H1 (cell line): ENCODE measurements at places on chromosomes 5 and 9.

GRCh38 chr5:89064736-89065135, 181.8 kb upstream of the MEF2C start:
- DNase-seq, result no peak

- no peak for DNase-seq
Observed at GRCh38 chr5:157484768-157485167, 24.8 kb downstream of the NIPAL4 start.

- no peak for DNase-seq
Observed at GRCh38 chr5:6788439-6788838, 75.2 kb downstream of the TENT4A start.

- no peak for DNase-seq
Observed at GRCh38 chr5:134110382-134110781, 4.1 kb upstream of the TCF7 start.

- no peak for DNase-seq
Observed at GRCh38 chr9:138063785-138064184, 186.2 kb downstream of the CACNA1B start.

GRCh38 chr5:1207555-1207954, 6.2 kb downstream of the SLC6A19 start:
- DNase-seq, result no peak

DNA sequence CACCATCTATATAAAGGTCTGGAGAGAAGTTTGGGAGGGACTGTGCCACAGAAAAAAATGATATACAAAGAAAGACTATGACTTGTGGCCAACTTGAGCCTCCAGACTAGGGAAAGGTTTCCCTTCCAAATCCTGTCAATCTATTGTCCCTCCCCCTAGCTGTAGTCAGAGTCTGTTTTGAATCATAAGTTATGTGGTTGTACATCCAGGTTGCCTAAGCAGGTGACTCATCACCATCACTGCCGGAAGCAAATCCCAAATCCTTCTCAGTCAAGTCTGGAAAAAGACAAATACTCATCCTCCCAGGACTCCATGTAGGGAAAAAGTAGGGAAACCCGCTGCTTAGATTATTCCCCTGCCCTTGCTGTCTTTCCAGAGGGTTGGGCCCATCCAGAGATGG, 235.7 kb downstream of the CDK5RAP2 start:
- DNase-seq, result no peak

DNA sequence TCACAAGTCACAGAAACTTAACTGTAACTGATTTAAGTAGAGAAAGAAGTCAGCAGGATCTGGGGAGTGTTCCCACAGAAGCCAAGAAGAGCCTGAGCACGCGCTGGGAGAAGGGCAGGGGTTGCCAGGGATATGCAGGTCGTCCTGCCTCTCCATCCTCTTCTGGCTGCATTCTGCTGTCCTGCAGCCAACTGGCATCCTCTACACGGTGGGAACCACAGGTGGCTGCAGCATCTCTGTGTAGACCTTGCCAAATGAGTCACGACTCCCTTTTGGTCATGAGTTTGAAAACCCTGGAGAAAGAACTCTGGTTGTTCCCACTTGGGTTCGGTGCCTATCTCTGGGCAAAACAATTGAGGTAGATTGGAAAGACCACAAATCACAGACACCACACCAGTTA, 38.4 kb upstream of the PCA3 start:
- DNase-seq, result no peak

DNA sequence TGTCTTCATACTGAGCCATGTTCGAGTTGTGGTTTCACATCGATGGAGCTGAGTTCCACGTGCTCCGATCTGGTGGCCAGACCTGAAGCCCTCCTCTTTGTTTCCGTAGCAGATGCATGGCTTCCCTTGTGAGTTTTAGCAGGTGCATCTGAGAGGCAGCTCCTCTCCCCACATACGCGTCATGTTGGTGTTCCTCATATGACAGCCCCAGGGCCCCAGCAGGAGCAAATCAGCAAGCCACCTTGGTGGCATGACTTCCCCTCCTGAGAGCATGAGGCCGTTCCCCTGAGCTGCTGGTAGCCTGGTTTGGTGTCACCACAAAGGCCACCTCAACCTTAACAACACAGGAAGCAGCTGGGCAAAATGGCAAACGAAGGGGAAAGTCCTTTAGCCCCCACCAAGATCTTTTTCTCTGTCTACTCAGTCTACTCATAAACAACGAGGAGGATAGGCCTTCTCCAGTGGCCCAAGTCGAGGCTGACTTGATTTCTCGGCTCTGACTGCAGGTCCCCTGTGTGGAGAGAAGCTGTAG, 5.9 kb downstream of the CYFIP2 start:
- no peak for DNase-seq

GRCh38 chr9:29212397-29213387, 1639.4 kb upstream of the C9orf72 start:
- peak; percentile 79 for DNase-seq

GRCh38 chr5:170112876-170113521, 7.3 kb downstream of the FOXI1 start:
- no peak for DNase-seq

- no peak for DNase-seq
Observed at GRCh38 chr9:134626069-134626423, 15.6 kb upstream of the COL5A1 start.

GRCh38 chr5:113047733-113048652, 71.4 kb downstream of the DCP2 start:
- no peak for DNase-seq

DNA sequence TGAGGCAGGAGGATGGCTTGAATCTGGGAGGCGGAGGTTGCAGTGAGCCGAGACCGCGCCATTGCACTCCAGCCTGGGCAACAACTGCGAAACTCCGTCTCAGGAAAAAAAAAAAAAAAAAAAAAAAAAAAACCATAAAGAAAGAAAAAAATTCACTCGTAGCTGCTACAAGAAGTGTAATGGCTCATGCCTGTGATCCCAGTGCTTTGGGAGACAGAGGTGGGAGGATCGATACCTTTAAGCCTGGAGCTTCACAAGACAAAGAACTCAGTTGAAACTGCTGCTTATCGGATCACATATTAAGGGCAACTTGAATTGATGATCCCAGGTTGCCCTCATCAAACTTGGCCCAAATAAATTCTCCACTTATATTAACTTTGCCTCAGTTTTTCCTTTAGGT, 1.0 kb upstream of the ZCCHC7 start:
- DNase-seq, result no peak

GRCh38 chr9:105320568-105320967, 76.1 kb downstream of the SLC44A1 start:
- no peak for DNase-seq

DNA sequence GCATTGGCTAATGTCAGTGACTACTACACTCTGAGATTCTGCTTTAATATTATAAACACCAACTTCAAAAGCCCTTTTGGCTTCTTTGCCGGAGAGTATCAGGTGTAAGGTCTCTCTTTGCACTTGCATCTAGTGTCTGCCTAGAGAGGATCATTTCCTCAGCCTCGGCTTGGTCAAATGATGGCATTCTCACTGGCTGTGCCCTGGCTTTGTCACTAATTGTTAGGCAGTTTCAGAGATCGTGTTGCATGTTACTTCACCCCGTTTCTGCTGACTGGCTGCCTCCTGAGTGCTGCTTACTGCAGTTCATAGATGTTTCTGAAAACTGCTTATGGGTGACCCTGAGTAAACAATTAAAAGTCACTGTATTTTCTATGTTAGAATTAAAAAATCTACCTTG, 48.8 kb downstream of the SLC1A3 start:
- no peak for DNase-seq

DNA sequence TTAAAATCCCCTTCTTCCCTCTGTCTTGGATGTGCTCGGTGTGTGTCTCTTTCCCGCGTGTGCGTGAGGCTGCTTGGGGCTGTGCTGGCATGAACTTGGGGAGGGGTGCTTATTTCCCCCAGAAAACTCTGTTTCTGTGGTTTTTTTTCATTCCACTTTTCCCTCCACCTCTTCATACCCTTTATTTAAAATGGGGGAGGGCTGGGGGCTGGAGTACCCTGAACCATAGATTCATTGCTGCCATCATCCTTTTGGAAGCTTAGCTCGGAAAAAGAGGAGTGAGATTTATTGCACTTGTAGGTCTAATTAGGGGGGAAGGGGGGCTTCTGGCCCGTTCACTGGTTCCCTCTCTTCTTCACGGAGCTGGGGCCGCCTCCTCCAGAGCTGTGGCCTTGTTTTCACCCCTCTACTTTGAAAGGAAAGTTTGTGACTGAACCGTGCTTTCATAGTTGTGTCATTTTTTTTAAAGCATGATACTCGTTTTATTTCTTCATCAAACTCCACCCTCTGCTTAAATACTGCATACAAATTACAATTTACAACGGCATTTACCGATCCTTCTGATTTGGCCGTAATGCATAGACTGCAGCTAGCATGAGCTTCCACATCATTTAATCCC, 2.9 kb downstream of the NR2F1 start:
- DNase-seq, result no peak

DNA sequence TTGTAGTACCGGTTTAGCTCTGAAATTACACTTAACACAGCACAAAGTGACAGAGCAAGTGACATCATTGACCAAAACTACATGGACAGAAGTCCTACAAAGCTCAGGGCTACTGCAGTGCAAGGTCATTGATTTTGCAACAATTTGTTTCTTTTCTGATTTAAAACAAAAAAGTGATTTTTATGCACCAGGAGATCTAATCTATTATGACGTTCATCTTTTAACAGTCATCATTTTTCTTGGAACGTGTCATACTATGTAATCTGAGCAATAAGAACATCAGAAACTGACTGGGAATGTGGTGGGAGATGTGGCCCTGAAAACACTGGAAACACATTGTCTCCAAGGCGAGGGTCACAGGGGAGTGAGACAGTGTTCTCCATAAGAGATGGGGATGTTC, 17.4 kb upstream of the ZFAND5 start:
- DNase-seq, result no peak

- DNase-seq, result no peak
Observed at GRCh38 chr5:68347536-68347935, 132.0 kb downstream of the PIK3R1 start.

- no peak for DNase-seq
Observed at GRCh38 chr5:79973511-79973910, 17.6 kb downstream of the MTX3 start.

DNA sequence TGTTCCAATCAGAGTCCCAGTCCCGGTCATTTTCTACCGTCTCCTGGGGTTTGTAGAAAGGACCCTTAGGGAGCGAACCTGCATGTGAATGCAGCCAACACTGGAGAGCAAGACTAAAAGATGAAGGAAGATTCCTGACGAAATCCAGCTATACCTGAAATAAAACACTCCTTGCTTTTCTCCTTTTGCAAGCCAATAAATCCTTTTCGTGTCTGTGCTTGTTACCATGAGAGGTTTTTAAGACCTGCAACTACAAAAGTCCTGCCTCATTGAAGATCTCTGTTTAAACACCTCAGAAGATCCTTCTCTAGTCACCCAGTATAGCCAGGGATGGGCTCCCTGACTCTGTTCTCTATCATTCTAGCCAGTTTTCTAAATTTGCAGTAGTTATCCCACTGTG, 10.0 kb upstream of the SLC34A1 start:
- DNase-seq, result no peak

DNA sequence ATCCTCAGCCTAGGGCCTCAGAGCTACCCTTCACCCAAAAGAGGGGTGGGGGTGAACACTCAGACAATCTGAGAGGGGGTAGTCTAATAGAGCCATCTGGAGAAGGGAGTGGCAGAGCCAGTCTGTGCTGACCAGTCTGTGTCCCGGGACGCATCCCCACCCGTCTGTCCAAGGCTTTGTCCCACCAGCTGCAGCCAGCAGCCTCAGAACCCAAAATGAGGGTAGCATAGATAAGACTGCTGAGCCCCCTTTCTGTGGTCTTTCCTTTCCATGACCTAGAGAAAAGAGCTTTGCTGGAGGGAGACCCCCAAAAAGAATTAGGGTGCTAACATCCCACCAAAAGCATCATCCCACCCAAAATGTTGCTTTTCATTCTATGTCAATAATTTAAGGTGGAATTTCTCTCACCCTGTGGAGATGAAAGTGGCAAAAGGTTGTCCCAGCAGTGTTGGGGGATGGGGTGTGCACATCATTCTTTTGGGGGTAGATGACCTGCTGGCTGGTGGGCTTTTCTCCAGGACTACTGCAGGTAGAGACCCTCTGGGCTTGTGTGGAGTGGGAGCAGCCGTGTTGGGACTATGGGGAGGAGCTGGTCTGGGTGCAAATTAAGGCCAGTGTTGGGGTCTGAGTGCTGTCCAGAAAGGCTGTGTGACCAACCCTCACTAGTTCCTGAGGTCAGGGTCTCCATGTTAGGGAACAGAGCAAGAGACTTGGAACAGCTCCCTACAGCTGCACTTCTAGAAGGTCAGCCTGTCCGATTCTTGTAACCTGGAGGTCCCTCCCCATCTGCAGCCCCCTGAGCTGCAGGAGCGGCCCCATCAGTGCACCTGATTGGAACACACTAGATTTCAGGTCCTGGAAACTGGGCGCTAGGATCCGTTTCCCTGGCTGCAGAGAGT, 19.9 kb downstream of the URM1 start:
- DNase-seq, result no peak

DNA sequence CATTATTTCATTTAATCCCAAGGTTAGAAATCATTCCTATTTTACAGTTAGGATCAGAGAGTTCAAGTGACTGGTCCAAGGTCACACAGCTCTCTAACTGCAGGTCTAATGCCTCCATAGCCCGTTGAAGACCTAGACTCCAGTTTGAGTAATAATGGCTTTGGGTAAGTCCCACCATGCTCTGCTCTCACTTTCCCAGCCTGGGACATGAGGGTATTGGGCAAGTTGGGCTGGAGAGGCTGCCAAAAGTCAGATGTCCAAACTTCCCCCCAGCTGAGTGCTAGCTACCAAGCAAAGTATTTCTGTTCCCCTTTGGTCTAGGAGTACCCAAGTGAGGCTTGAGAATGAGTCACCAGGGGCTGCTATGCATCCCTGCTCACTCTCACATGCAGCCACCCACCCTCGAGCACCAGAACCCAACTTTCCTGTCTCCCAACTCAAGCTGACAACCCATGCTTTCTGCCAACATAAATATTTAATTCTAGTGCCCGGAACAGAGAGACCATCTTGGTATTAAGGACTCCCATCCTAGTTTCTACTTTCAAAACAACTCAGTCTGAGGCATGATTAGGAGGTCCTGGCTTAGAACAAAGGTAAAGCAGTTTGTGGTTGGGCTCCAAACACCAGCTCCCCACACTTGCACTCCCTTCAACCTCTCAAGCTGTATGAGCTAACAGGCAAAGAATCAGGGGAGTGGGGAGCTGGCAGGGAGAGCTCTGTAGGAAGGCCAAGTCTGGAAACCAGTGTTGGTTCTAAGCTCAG, 236.5 kb upstream of the TRIM32 start:
- DNase-seq, result no peak

DNA sequence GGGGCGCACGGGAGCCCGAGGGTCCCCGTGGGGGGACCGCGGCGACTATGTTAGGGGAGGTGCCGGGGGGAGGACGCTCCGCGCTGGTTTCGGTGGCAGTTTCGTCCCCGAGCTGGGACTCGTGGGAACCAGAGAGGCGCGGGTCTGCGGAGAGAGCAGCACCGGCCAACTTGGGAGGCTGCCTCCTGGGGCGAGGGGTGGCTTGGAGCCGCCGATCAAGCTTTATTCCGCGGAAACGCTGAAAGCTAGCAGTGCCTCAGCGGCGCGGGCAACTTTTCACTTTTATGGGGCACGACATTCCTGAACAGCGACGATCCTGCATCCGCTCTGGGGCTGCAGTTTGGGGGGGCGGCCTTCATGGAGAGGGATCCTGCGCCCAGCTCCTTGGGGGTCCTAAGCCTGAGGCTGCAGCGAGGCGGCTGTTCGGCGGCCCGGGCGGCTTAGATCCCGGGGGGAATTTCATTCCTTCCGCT, 369 bp downstream of the OCLN start:
- peak; percentile 81 for DNase-seq

- peak; percentile 49 for DNase-seq
Observed at GRCh38 chr5:392431-392988, 50.5 kb upstream of the EXOC3 start.
